ENCODE measurements at places on chromosomes 7 and 10.

- no peak for DNase-seq
Observed at GRCh38 chr10:104387130-104387888, 33.7 kb downstream of the CFAP58 start.

- peak; percentile 55 for DNase-seq
Observed at GRCh38 chr7:45001138-45001694, 1.2 kb downstream of the CCM2 start.

DNA sequence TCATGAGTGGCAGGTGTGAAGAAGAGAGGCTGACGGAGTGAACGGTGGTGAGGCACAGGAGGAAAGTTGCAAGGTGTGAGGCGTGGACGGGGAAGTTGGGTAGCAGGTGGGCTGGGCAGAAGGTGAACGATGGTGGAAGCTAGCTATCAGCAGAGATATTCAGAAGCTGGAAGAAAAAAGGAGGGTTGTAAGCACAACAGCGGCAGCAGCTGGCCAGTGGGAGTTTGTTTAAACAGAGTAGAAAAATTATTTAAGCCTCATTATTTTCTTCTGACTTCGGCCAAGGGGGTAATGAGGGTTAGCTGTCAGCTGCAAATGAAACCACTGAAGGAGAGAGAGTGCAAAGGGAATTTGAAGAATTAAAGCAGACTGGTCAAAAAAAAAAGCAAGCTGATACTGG is 62.1 kb upstream of the PRKAR2B start:
- DNase-seq, result no peak

DNA sequence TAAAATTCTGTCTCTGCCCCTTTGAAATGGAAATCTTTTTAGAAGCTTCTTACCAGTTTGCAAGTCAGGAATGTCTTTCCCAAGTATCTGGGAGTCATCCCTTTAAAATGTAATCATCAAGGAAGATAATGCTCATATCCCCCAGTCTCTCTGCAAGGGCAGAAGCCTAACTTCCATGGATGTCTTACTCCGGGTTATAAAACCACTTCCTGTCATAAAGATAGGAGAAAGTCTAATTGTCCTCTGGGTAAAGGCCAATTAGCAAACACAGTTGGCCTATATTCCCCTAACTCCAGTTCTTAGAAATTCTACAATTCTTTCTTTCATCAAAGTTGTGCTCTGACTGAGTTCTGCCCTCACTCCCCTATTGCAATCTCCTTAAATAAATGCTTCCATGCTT is 1631.5 kb upstream of the LRRTM3 start:
- no peak for DNase-seq

DNA sequence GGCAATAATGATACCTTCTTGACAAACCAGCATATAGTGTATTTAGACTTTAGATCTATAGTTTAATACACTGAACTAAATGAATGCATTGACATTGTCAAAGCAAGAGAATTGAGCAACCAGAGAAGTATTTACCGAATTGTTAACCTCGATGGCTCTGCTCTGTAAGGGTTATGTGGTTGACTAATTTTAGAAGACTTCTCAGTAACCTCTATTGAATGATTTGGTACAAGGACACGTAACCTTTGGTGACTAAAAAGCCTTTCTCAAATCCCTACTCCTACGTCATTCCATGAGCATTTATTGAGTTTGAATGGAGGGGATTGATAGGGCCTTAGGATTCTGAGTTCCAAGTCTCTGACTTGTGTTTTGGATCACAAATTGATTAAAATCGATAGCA is 67.6 kb downstream of the MDFIC start:
- no peak for DNase-seq

- no peak for DNase-seq
Observed at GRCh38 chr10:48458662-48459048, 146.2 kb downstream of the ARHGAP22 start.

- no peak for DNase-seq
Observed at GRCh38 chr7:134024739-134025138, 102.4 kb upstream of the LRGUK start.

- no peak for DNase-seq
Observed at GRCh38 chr10:3237530-3237929, 64.9 kb upstream of the PITRM1 start.

- DNase-seq, result no peak
Observed at GRCh38 chr7:1920266-1920681, 250.2 kb downstream of the ELFN1 start.

DNA sequence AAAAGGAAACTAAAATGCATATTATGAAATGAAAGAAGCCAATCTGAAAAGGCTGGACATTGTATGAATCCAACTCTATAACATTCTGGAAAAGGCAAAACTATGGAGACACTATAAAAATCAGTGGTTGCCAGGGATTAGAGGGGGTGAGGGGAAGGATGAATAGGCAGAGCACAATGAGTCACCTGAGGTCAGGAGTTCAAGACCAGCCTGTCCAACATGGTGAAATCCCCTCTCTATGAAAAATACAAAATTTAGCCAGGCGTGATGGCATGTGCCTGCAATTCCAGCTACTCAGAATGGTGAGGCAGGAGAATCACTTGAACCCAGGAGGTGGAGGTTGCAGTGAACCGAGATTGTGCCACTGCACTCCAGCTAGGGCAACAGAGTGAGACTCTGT is 324.8 kb upstream of the PHYHIPL start:
- no peak for DNase-seq

GRCh38 chr10:86314616-86315548 is 51.7 kb downstream of the GRID1 start:
- no peak for DNase-seq

DNA sequence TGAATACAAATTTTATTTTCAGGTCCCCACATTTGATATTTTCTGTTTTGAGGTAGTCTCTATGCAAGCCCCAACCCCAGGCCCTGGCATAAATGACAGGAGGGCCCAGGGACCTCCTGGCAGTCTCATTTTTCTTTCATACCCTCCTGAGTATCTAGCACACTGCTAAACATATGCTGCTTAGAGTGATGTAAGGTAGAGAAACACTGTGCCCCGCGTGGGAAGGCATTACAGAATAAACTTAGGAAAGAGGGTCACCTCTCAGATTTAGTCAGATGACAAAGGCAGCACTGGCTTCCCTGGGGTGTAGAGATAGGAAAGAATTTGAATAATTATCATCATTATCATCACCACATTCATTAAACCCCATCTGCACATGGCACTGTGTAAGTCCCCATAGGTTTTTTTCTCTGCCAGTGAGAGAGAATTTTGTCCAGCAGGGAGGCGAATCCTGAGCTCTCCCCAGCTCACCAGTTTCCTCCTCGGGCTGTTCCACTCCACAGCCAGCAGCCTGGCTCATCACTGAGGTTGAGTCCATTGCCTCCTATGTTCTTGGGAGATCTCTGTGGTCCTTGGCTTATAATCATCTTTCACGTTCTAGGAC is 507.3 kb upstream of the GALNT17 start:
- no peak for DNase-seq

DNA sequence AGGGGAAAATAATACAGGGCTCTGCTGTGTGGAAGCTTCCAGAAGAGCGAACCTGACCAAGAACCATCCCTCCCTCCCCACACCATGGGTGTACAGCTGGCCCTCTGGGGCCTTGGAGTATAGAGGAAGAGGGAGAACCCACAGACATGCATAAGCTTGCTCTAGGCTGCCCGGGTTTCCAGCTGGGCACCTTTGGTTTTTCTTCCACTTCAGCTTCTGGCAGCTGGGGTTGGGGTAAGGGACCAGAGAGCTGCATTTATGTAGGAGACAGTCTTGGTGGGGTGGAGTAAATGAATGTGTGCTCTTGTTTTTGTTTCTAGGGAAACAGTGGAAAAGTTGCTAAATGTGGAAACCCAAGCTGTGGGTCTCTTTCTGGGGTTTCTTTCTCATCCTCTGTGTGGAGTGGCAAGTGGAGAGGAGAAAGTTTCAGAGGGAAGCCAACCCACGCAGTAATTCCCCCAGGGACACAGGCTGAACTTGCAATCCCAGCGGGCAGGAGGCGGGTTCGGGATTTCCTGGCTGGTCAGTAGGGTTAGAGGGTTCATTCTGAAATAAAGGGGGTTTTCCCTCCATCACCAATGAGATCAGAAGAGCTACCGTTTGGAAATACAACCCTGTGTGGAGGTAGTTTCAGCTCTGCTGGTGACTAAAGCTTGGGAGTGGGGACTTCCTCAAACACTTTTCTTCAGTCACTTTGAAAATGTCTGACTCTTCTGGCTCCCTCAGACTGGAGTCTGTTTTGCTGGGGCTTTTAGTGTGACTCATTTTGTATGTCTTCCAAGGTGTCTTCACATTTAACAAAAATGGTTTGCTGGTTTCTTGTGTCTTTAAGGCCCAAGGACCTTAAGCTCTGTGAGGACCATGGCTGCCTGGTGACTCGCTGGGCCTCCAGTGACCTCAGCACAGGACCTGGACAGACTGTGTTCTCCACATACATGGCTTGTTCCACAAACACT is 22.2 kb upstream of the SRGN start:
- no peak for DNase-seq

DNA sequence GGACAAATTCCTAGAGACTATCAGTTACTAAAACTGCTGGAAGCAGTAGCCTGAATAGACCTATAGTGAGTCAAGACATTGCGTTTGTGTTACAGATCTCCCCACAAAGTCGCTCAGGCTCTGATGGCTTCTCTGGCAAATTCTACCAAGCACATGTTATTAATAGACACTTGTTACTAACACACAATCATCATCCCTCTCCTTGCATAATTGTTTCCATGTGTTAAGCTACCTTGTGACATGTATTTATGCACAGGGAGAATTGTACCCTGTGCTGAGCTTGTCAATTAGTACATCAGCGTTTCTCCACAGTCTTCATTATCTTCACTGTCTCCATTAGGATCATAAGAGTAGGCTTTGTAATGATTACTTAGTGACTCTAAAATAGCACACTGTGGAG is 31.2 kb downstream of the DYNC2I1 start:
- DNase-seq, result no peak

GRCh38 chr7:110940756-110941155 is 150.2 kb upstream of the LRRN3 start:
- no peak for DNase-seq

DNA sequence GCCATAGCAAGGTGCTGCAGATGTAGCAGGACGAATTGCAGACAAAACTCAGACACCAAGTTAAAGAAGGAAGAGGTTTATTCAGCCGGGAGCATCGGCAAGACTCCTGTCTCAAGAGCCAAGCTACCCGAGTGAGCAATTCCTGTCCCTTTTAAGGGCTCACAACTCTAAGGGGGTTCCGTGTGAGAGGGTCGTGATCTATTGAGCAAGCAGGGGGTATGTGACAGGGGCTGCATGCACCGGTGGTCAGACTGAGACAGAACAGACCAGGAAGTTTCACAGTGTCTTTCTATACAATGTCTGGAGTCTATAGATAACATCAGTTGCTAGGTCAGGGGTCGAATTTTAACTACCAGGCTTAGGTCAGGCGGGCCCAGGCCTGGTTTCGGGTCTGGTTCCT is 222.0 kb upstream of the C7orf33 start:
- no peak for DNase-seq

- DNase-seq, result no peak
Observed at GRCh38 chr10:20658158-20658557, 239.0 kb downstream of the NEBL start.

DNA sequence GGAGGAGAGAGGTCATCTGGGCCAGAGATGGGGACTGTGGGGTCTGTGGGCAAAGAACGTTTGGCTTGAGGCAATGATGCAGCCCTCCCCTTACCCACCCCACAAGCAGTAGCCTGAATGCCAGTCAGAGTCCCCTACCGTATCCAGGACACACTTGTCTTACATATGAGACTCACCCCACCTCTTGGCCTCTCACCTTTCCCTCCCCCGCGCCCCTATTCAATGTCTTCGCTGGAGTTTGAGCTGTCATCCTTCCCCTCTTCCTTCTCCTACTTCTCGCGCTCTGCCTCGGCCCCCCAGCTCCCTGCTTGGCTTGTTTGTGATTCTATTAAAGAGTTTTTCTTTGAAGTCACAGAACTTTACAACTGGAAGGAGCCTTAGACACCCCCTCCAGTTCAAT is 8.9 kb downstream of the PRRT4 start:
- no peak for DNase-seq

DNA sequence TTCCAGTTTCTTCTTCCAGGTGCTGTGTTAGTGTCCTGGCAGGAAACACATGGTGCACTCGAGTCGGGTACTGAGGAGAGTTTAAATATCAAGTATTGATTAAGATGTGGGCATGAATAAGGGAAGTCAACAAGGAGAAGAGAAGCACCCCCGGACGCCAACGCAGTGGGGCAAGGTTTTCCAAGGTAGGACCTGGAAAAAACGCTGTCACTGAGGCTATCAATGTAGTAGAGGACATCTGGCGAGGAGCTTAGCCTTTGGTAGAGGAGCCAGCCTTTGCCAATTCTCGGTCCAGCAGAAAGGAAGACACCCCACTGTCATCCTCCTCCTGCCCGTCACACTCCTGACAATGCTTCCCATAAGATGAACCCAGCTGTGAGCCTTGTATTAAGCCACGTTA is 159.6 kb downstream of the TEX36 start:
- no peak for DNase-seq

DNA sequence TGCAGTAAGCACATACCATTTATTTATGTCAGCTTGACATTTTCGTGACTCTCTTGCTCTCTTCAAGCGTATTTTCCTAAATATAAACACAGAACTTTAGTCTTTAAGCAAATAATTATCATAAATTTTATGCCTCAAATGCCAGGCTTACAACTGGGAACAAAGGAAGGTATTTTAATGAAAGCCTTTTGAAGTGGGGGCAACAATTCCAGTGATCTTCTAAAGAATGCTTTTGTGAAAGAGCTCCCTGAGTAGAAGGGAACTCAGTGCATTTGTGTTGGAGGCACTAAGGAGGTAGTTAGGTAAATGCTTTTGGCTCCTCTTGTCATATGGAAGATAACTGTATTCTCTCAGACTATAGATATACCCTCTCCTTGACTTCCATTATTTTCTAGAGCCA is 104.9 kb downstream of the VPS50 start:
- DNase-seq, result no peak

GRCh38 chr7:85529201-85529600 is 342.3 kb upstream of the SEMA3D start:
- no peak for DNase-seq

- no peak for DNase-seq
Observed at GRCh38 chr10:67770537-67770936, 67.5 kb downstream of the DNAJC12 start.

DNA sequence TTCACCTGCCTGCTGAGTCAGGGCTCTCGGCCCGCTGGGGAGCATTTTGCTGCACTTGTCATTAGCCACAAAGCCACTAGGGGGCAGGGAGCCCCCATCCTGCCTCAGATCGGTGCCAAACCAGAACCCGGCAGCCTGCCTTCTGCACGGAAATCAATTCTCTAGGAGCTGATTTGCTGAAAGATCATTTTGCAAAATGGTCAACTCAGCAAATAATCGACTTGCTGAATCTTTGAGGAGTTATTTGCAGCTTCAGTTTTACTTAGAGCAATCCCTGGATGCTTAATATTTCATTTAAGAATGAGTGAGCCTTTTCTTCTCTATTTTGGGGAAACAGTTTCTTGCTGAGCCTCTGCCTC is 1.7 kb upstream of the GIMAP8 start:
- DNase-seq, result peak; percentile 60

GRCh38 chr7:22193450-22193983 is 163.4 kb downstream of the RAPGEF5 start:
- DNase-seq, result peak; percentile 76

DNA sequence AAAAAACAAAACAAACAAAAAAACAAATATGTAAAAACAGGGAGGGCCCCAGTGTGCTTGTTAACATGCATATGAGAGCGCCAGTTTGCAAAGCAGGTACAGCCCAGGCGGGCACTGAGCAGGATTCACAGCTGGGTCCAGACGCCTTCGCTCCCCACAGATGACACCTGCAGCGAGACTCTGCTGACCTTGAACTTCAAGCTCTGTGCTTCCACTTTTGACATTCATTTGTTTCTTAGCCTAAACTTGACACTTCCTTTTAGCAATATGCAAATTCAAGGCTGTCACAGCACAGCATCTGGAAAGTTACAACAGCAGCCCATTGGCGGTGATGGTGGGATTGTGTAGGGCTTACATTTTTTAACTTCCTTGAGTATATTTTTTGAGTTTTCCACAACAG is 88.8 kb upstream of the TNS3 start:
- DNase-seq, result no peak

Measured in NCI-H1105 treated with DMSO at 0.1 percent for 48 hours (cell line).